B cell (primary cell): ENCODE measurements at places on chromosomes 6 and 20.
A peak's percentile ranks its signal among the peaks of the same experiment; 100 is the strongest.

DNA sequence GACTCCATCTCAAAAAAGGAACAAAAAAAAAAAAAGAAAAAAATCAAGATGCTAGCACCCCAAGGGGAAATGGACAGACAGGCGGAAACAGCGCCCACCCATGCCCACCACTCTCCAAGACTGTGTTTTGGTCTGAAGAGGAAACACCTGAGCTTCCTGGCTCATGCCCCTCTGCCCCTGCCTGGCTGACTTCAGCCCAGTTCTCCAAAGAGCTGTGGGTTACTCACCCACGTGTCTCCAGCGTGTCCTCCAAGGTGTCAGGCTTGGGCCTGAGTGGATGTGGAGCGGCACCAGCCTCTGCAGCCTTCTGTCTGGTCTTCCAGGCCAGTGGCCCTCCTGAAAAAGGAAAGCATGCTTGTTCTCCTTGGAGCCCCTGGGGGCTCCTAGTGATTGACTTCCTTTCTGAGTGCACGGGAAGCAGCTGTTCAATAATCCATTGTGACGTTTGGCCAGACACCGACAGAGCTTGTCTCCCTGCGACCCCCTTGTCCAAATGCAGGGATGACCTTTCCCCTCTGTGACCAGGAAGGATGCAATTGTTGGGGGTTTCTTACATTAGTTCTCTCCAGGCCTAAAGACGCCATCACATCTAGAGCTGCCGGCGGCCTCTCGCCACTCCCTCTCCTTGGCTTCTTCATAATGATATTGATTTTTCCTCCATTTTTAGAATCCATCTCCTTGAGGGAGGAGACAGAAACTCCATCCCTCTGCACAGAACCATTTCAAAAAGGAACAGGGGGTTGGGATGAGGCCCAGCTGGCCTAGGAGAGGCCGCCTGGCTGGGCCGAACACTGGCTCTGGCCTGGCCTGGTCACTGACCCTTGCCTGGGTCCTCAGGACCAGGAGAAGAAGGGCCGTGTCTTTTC lies 58.4 kb downstream of the ADNP start:
- DNase-seq: peak; percentile 66

DNA sequence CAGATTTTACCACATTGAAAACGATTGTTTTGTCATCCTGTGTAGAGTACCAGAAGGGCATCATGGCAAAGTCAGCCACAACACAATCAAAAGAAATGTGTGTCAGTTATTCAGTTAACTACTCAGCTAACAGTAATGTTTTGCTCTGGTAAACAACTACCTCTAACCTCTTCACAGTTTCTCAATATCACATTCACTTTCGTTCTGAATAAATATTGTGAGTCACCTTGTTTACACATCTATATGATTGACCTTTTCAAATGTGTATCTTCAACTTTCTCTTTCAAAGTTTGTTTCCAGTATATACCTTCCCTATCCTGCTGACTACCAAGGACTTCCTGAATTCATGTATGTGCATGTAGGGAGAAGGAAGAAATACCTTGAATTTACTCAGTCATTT lies 216.6 kb upstream of the UFL1 start:
- DNase-seq: no peak

DNA sequence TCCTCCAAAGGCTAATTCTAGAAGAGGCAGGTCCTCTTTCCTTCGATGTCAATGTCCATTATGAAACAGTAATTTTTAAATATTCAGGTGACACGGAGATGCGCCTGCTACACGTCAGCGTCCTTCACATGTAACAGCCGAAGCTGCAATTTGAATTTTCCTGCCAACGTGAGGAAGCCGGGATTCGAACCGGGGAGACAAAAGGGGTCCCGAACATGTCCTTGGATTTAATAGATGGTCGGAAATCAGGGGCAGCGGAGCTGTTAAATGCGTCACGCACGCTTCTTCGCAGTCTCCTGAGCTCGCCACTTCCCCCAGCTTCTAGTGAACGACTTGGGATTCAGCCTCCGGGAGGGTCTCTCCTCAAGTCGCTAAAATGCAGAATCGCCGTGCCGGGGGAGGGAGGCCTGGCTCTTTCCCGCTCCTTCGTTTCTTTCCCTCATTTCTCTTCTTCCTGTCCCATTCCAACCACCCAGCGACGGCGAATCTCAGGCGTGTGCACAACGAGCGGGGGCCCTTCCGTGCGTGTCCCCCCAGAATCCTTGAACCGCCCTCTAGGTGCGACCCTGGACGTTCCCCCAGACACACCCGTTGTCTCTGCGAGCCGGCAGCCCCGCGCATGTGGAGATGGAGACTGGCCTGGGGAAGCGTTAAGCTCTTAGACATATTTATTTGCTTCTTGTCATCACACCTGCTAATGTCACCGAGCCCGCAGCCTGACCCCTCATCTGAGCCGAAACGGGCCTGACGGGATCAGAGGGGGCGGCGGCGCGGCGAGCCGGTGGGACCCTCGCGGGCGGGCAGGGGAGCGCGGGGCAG lies 1.3 kb upstream of the FOXC1 start:
- peak; percentile 59 for DNase-seq

- no peak for DNase-seq
These were observed 103.5 kb downstream of the GJA10 start for GRCh38 chr6:89997456-89998445.

DNA sequence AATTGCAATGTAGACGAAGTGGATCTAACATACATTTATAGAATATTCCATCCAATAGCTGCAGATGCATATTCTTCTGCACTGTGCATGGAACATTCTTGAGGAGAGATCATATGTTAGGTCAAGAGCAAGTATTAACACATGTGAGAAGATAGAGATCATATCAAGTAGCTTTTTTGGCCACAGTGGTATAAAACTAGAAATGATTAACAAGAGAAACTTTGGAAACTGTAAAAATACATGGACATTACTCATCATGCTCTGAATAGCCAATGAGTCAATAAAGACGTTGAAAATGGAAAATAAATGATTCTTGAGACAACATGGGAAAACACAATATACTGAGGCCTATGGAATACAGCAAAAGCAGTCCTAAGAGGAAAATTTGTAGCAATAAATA lies 94.2 kb downstream of the STXBP5 start:
- DNase-seq: no peak
